ENCODE measurements at places on chromosomes 3 and 15.

DNA sequence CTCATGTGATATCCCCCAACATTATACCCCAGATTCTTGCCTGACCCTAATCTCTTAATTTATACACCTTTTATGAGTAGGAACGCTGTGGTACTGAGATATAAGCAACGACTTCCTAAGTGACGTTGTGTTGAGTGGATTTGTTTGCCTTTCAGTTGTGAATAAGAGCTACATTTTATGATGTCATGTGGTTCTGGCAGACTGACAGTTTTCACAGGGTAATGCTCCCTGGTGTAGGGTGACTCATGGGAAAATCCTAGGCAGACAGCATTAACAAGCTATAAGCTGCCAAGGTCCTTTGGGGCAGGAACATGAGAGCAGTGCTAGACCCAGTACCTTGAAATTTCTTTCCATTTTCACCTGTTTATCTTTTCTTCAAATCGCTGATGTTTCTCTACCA, 11.2 kb downstream of the C3orf52 start:
- no peak for DNase-seq

GRCh38 chr3:97823046-97824004, 1.5 kb downstream of the CRYBG3 start:
- DNase-seq = no peak

DNA sequence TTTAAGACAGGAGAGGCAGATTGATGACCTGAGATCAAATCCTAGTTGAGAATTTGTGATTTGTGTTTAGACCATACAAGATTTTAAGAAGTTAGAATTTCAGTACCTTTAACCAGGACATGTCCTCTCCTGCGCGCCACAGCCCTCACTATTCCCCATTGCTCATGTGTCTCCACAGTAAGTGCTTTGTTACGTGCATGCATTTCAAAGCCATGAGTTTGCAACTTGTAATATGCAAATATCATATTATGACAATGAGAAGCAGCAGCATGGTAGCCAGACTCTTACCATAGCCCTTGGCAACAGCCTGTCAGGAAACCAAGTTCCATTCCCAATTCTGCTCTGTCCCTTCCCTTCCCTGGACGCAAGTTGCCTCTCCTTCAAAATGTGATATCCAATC, 73.3 kb upstream of the ATP13A5 start:
- DNase-seq = no peak

GRCh38 chr3:113117511-113118234, 93.7 kb upstream of the BOC start:
- no peak for DNase-seq

DNA sequence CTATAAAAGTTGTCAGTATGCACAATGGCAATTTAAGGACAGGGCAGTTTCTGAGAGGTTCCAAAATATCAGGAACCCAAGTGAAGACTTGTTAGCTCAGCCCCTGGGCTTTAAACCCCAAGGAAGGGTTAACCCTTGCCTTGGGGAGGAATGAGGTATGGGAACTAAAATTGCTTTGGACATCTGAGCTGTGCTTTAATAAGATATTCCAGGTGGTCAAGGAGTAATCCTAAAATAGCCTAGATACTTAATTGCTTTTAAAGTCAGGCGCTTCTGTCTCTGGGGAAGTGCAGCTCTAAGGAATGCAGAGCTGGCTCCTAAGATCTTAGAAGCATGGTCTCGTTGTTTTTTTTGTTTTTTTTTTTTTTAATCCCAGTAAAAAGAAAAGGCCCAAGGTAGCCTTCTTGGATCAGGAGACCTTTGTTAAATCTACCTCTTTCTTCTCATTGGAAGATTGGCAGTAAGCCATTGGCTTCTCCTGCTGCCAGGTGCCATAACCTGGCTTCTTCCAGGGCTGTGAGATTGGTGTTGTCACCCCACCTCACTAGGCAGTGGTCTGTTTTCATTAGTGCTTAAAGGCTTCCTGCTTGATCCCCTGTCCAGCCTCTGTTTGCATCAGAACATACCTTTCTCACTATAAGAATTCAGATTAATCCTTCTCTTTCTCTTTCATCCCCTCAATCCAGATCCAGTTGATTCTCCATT, 24.5 kb downstream of the ARID3B start:
- DNase-seq = no peak

GRCh38 chr3:53180305-53181023, 19.5 kb downstream of the PRKCD start:
- DNase-seq = no peak

DNA sequence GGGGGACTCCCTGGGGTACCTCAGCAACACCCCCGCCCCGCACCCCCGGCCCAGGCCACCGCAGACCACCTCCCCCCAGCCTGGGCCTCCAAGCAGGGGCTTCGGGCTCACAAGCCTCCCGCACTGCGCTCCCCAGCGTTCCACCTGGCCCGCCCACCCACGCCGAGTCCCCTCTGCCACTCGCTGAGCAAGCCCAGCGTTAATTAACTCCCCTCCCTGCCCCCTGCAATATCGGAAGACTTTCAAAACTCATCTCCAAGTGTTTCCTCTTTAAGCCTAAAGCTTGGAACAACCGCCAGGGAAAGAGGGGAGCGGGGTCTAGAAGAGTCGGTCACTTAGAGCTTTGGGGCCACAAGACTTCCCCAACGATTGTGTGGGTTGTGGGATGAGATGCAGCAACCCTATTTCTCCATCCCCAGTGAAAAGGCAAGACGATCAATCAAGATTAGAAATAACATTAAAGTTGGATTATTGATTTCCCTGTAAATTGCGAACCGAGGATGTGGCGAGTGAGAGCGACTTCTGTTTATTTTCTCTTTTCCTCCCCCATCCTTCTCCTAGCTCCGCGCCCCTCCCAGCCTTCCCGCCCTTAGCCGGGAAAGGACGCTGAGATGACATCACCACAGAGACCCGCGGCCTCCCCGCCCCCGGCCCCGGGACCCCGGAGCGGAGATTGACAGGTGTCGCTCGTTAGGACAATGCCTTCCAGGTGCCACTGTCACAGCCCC, 30.2 kb downstream of the NR2F2 start:
- no peak for DNase-seq

GRCh38 chr3:177208781-177209180, 11.5 kb upstream of the TBL1XR1 start:
- no peak for DNase-seq

GRCh38 chr3:186400662-186401061, 38.6 kb upstream of the DGKG start:
- no peak for DNase-seq

GRCh38 chr15:65195548-65195923, 10.4 kb upstream of the CLPX start:
- no peak for DNase-seq

- peak; percentile 77 for DNase-seq
Measured at GRCh38 chr3:132417695-132418411, 551 bp downstream of the DNAJC13 start.

GRCh38 chr3:56673781-56674457, 9.1 kb downstream of the TASOR start:
- DNase-seq = no peak

DNA sequence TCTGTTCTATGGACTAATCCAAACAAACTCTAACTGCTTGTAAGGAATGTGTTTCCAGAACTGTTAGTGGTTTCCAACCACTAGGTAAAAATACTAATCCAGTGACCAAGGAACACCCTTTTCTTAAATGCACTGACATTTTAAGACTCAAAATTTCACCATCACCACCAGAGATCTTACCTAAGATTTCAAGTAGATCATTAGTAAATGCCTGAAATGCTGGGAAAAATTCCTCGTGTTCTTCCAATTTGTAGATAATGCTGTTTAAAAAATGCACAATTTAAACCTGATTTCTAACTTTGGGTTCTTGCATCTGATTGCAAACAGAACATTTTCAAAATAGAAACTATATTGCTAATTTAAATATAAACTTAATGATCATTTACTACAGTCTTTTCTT, 63.4 kb downstream of the ESYT3 start:
- DNase-seq = no peak

DNA sequence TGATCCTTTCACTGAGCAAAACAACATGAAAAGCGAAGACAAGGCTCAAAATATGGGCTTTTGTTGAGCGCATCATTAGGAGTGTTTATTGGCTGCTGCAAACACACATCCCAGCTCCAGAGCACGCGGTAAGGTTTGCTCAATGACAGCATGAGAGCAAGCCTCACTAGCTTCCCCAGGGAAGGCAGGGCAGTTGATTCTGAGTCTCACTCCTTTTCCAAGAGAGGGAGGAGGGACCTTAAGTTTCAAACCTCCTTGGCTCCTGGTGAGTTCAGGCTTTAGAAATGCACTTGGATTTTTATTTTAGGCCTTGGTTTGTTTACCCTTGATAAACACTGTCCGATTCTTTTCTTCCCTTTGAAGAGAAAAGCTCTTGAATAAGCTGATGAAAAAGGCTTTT, 69.1 kb upstream of the CACNA2D3 start:
- no peak for DNase-seq

- DNase-seq = no peak
Measured at GRCh38 chr15:25410649-25411048, 28.2 kb downstream of the UBE3A start.

- no peak for DNase-seq
Measured at GRCh38 chr15:71259866-71260265, 144.6 kb downstream of the THSD4 start.

GRCh38 chr15:39934397-39935071, 619 bp downstream of the EIF2AK4 start:
- no peak for DNase-seq

DNA sequence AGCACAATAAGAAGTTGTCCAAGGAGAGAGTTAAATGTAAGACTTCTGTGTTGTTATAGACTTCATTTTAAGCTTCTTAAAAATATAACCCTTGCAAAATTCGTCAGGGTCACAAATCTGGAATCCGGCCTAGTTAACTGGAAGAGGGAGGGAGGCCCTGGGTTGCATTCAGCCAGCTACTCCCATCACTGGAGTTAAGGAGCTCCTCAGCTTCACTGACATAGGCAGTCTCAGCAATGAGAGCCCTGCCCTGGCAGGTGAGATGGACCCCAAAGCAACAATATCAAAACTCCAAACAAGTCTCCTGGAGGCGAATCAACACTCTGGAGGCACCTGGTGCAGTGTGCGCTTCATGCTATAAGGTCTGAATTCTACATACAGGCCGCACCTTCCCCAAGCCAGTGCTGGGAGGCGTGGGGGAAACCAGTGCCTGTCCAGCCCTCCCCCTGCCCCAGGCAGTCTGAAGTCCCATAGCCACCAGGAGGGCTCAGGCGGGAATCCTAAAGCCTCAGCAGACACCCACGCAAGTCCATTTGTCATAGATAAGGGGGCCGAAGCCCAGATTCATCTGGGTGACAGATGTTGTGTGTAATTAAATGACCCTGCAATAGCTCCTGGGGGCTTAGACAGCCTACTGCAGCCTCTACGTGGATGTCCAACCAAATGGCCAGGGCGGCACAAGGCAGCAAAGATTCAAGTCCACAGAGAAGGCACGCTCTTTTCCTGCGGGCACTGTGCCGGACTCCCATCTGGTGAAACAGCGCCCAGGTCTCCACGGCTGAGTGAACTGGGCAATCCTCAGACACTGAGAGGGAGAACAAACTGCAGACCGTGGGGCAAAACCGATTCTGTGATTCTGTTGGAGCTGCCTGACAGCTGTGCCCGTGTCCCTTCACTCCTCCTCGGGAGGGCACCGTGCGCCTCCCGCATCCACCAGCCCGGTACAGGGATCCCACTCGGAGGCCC, 64.9 kb downstream of the ATP10A start:
- no peak for DNase-seq

- DNase-seq = no peak
Measured at GRCh38 chr3:155149494-155149893, 69.4 kb downstream of the MME start.

DNA sequence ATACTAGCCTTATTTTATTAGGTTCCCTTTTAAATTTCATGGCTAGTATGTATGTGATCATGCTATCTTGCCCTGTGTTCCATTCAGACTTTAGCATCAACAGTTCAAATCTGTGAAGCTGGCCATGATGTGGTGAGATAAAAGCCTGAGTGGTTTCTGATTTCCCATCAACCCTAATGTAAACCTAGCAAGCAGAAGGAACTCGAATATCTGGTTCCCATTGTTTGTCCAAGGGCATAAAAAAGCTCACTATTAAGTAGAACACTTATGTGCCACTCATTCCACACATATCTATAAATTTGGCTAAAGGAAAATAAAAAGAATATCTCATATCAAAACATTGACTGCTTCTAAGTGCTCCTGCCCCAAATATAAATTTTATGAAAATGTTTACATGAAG, 311.7 kb downstream of the CADM2 start:
- no peak for DNase-seq

- no peak for DNase-seq
Measured at GRCh38 chr3:179589143-179589542, 15.3 kb downstream of the MRPL47 start.

DNA sequence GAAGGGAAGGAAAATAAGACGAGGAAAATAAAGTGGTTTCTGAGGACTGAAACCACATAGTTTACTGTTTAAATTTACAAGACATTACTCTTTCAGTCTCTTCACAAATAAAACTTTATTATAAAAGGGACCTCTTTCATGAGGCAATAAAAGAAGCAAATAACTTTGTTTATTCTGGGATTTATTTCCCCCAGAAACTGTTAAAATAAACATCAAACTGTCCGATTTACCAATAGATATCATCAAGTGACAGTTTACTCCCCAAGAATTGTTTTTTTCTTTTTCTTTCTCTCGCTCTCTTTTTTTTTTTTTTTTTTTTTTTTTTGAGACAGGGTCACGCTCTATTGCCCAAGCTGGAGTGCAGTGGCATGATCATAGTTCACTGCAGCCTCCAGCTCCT, 54.1 kb downstream of the SLC28A2 start:
- DNase-seq = no peak

- DNase-seq = no peak
Measured at GRCh38 chr3:13039213-13039896, 33.9 kb downstream of the IQSEC1 start.

GRCh38 chr3:141851411-141851810, 25.0 kb upstream of the ATP1B3 start:
- DNase-seq = no peak

DNA sequence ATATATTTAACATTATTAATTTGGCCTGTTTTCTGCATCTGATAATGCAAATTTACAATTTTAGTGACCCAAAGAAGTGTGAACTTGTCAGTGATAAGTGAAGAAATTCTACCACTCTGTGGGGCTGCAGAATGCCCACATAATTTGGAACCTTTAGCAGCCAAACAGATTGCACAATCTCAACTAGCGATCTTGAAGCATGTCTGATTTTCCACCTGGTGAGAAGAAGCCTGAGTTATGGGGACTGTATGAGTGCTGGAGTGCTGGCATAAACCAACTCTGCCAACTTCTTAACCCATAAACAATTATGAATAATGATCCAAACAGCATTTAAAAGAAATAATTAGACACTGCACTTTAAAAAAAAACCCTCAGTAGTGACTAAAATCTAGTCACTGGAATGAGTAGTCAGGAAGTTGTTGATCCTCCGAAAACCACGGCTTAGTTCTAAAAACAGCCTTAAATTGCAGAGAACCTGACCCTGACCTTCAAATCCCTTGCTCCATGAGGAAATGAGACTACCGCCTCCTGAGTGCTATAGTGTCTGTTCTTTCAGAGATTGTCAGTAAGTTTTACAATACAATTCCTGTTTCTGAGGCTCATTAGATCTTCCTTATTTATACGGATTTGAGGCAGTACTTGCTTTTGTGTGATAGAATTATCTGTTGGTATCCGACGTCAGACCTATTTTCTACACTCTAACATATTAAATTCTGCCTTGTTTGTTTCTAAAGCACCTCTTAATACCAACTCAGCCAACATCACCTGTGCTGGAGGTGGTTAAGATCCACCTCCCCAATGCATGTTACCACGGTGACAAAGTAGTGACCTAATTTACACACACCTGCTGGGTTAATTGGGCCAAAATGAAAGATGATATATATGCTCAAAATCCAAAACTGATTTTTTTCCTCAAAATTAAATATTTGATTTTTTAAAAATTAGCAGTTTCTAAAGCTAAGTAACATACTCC, 267.7 kb downstream of the ZBTB20 start:
- no peak for DNase-seq

GRCh38 chr3:148796799-148797198, 30.8 kb upstream of the CPB1 start:
- no peak for DNase-seq
